Jurkat, Clone E6-1 (cell line): ENCODE measurements at places on chromosomes 11 and 22.

DNA sequence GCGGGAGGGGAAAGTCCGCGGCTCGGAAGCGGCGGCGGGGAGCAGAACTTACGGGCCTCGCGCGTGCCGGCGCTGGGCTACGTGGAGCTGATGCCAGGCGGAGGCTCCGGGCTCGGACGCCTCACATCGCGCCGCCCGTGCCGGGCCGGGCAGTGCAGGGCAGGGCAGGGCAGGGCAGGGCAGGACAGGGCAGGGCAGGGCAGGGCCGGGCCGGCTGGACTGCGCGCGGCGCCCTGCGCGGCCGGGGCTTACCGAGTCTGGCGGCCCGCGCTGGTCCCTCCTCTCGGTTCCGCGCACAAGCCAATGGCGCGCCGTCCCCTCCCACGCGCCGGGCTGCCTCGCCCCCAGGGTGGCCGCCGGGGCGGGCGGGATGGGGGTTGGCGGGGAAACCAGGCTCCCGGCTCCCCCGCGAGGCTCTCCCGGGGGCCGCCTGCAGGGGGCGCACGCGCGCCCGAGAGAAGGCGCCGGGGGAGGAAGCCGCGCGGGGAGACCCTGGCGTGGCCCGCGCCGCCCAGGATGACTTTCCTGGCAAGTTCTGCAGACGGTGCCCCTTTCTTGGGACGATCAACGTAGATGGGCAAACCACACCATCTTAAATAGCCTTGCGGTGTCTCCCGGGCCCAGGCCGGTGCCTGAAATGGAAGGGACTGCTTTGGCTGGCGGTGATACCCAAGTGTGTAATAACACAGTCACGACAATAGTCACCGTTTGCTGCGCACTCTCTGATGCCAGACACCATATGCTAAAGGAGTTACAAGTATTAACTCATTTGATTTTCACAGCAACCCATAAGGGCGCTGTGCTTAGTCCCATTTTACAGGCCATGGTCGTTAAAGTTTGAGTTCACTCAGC lies at the start of gene TP53I11:
Gene TP53I11, minus strand, starts transcription at position 259 of the 852 bp plus-strand sequence. CDS start 12,548 bp downstream, outside the sequence.
- DNase-seq = no peak

DNA sequence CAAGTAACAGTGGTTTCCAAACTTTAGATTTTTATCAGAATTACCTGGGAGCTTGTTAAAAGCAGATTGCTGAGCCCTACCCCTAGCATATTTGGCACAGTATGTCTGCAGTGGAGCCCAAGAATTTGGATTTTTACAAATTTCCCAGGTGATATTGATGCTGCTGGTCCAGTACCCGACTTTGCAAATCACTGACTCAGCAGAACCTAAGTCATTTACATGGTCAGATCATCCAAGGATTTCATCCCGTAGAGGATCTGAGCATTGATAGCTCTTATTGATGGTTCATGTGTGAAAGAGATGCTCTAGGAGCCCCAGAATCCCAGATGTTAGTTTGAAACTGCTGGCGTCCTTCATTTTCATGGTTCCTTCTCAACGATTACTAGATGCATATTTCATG lies 6.0 kb downstream of the C11orf97 start:
- no peak for DNase-seq

GRCh38 chr22:31829505-31829904 lies 75.7 kb downstream of the DEPDC5 start:
- no peak for DNase-seq

- DNase-seq = no peak
Measured at GRCh38 chr11:20310596-20311394, 52.7 kb upstream of the HTATIP2 start.

GRCh38 chr11:72696866-72697700 lies 22.9 kb upstream of the PDE2A start:
- no peak for DNase-seq

DNA sequence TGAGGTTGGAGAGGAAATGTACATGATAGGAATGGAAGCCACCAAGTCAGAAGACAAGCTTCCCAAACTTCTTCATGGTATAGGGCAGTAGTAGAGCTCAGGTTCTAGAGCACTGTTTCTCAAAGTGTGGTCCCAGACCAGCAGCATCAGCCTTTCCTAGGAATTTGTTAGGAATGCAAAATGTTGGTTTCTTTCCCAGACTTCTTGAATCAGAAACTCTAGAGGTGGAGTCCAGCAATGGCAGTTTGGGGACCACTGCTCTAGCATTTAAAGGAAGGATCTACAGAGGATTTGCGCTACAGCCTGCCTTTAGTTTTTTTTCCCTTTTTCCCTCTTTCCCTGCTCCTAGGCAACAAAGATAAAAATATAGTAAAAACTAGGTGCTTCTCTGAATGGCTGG lies 17.0 kb upstream of the MMP12 start:
- DNase-seq = no peak

DNA sequence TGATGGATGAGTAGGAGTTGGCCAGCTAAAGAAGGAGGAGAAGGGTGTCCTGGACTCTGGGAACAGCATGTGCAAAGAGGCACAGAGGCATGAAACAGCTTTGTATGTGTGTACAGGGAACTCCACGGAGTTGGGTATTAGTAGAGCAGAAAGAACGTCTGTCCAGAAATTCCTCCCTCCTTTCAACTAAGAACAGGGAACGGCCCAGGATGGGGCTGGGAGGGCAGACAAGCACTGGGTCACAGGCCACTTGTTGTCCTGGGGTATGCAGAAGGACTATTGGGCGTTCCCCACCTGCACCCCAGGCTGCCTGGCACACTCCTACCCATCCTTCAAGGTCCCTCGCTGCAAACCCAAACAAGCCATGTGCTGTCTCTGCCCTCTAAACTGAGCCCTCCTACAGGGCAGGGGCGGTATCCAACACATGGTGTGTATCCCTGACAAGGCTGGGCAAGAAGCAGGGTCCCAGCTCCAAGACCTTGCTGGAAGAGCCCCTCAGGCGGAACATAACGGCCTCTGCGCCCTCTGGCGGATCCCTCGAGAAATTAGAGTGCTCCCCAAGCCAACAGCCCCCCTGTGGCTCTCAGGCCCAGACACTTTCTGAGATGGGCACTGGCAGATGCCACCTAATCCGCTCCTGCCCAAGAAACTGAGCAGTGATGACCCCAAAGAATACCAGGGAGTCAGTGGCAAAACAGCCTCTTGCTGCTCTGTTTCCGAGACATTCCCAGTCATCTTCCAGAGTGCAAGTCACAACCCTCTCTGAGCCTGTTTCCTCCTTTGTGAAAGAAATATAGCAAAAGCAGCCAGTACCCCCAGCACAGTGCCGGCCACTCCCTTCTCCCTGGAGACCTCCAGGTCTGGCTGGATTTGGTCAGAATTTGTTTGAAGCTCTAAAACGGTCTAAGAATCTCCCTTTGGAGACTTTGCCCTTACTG lies 1.6 kb upstream of the ELFN2 start:
- DNase-seq = peak; percentile 36

DNA sequence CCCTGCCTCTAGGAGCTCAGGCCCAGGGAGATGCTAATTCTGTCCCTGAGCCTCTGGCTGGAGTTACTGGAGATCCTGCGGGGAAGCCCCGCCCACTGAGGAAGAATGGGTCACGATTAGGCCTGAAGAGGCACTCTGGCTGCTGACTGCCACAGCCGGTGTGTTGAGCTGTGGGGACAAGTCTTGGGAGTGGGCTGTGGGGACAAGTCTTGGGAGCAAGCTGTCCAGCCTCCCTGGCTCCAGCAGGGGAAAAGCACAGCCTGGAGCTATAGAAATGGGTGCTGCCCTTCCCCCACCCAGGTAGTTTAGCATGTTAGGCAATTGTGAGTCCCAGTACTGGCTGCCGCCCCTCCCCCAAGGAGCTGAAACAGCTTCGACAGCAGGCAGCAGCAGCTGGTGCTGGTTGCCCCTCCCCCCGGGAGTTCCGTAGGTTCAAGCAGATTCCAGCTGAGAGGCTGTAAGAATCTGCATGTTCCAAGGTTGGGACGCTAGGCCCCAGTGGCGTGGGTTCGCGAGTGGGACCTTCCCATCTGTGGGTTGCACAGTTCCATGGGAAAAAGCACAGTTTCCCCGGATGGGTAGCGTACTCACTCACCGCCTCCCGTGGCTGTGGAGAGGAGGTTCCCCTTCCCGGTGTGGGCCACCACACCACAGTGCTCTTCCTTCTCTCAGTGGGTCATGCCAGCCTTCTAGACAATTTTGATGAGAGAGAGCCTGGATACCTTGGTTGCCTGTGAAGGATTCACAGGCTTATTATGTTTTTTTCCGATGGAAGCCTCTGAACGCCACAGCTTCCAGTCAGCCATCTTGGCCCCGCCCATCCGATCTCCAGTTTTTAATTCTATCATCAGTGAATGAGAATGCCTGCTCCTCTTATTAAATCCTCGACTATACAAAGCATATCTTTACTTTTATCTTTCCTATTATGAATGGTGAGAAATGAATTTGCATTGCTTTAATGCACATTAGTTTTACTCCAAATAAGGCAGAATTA lies 61.5 kb downstream of the MSANTD4 start:
- no peak for DNase-seq

- DNase-seq = peak; percentile 70
Measured at GRCh38 chr11:30586251-30587144, at the start of gene MPPED2. Gene MPPED2 (minus strand): TSS chr11:30586353. CDS start chr11:30580373, 5,980 bp downstream.

GRCh38 chr22:20194681-20195593 lies 44.1 kb upstream of the CCDC188 start:
- no peak for DNase-seq

GRCh38 chr22:23789121-23789520 lies 2.4 kb downstream of the SMARCB1 start:
- no peak for DNase-seq

DNA sequence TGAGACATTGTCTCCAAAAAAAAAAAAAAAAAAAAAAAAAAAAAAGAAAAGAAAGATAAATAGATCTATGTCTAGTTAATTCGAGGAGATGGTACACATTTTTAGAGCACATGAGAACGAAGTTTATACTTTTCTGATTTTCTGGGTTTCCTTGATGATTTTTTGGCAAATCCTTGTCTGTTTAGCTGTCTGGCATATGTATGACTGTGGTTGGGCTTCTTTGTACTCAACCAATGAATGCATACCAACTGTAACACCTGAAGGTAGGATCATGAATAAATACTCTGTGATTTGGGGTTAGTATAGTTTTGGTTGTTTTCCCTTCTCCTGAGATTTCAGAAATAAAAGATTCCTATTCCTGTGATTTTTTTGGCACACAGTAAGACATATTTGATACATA lies 63.1 kb downstream of the ARHGEF12 start:
- no peak for DNase-seq

- peak; percentile 50 for DNase-seq
Measured at GRCh38 chr22:45218976-45219375, 21.7 kb downstream of the KIAA0930 start.

DNA sequence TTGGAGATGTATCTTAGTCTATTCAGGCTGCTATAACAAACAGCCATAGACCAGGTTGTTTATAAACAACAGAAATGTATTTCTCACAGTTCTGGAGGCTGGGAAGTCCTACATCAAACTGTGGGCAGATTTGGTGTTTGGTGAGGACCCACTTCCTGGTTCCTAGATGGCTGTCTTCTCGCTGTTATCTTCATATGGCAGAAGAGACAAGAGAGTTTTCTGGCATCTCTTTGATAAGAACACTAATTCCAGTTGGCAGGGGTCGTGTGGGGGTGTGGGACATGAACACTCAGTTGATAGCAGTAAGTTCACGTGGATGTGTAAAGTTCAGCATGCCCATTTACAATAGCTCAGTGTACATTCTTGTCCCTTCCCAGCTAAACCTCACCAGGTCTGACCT lies 41.3 kb upstream of the HMGXB4 start:
- peak; percentile 23 for DNase-seq

DNA sequence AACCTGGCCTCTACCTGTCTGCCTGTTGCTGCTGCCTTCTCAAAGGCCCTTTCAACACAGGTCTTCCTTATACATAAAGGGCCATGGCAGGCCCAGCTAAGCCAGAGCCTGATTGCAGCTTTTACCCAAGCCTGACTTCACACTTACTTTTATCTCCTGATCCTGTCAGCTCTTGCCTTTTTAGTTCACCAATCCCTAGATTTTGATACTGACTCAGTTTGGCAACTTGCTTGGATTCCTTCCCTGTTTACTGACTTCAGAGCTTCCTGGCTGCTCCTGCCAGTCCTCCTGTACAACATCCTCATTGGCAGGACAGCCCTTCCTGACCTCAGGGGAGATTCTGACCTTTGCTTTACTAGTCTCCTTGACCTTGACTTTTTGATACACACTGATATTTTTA lies 195.2 kb downstream of the NELL1 start:
- DNase-seq = no peak

DNA sequence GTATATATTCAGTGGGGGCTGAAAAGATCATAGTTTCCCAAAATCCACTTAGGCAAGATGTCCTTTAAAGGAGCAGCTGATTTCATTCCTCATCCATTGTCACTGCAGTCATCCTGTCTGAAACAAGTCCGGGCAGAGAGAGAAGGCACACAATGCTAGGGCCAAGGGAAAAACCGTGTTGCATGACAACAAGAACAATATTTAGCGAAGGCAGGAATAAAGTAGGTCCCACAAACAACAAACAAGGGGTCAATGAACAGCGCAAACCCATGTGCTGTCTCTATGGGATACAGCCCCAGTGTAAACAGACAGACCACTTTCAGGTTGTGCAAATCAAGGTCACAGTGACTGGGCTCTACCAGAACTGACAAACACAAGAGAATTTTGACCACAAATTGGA lies 9.0 kb downstream of the PAMR1 start:
- DNase-seq = no peak

DNA sequence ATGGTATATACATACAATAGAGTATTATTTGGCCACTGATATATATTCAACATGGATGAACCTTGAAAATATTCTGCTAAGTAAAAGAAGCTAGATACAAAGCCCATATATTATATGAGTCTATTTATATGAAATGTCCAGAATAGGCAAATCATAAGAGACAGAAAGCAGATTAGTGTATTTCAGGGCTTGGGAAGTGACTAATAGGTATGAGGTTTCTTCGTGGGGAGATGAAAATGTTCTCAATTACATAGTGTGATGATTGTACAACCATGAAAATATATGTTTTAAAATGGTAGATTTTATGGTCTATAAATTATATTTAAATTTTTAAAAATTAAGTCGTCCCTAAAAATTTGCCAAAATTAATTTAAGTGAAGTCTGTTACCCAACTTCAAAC lies 92.2 kb downstream of the STK33 start:
- no peak for DNase-seq

DNA sequence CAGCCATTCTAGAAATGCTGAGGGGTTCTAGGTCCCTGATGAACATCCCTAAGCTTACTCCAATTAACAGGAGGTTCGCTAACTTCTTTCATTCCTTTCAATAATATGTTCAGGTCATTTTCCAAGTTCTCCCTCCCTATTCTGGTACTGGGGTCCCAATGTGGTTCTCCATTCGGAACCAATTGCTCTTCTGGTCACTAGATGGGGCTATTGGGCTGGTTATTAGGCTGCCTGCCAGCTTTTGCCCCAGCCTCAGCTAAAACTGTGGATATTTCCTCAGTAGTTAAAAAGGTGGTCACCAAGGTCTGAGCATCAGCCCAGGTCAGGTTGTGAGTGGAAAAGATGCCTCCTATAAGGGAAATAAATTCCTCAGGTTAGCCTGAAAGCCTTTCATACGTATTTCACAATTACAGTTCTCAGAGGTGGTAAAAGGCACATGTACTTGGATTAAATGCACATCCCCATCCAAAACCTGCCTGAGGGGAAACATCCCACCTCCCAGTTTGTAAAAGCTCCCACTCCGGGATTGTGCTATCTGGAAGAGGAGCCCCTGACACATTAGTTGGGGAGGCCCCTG lies 161.1 kb upstream of the CCDC179 start:
- no peak for DNase-seq
